Jurkat, Clone E6-1 (cell line): ENCODE measurements at places on chromosomes 5 and 9.

DNA sequence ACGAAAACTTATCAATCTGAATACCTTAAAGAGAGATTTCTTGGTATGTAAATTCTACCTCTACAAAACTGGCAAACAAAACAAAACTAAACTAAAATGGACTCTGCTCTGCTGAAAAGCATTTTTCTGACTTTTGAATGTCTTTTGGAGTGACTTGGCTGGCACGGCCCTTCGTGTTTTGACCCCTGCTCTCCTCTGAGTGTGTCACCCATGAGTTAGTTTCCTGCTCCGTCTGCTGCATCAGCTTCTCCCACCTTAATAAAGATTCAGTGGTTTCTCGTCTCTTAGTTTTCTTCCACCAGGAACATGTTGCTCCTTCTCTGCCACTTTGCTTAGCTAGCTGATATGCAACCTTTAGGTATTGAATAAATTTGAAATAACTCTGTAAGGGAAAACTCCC is 1084.0 kb upstream of the CDH18 start:
- DNase-seq, result no peak

- DNase-seq, result no peak
Observed at GRCh38 chr9:78557540-78557939, 260.6 kb downstream of the PSAT1 start.

- DNase-seq, result no peak
Observed at GRCh38 chr5:21097661-21098060, 1109.7 kb upstream of the CDH18 start.

GRCh38 chr9:125759764-125760129 is 12.6 kb downstream of the PBX3 start:
- no peak for DNase-seq

DNA sequence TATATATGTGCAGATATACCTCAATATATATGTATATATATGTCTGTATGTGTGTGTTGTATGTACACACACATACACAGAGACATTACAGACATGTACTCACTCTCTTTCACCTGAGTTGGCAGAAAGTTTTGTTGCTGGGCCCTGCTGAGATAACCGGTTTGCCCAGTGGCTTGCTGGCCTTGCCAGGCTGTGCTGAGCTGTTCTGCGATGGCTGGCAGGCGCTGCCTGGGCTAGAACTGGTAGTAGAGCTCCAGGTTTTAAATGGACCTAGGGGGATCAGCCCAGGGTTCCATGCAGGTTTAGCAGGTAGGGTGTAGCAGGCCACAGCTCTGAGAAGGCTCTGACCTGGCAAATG is 394.3 kb downstream of the GADD45G start:
- no peak for DNase-seq

DNA sequence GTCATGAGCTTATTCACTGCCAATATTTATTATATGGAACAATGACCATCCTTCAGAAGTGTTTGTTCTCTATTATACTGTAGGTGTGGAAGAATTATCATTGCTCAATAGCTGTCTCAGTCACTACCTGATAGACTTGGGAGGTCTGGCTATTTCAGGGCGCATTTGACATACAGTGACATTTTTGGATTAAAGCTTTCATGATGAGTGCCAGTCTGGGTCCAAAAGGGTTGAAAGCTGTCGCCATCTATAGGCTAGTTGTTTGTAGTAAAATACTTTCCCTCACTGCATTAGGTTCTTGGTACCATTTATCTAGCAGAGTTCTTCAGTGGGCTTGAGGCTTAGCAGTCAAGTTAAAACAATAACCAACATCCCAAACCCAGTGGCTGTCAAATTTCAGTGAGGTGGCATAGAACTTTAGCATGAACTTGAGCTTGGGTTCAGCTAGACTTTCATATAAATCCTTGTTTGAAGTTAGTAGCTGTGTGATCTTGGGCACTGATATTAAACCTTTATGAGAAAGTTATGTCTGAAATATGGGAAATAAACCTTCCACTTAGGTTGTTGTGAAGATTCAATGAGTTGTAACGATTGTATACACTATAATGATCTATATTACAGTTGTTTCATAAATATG is 110.5 kb upstream of the CDKN2B start:
- DNase-seq, result no peak

GRCh38 chr9:21294364-21294774 is 10.7 kb downstream of the IFNA5 start:
- DNase-seq, result no peak

- no peak for DNase-seq
Observed at GRCh38 chr5:151926188-151926587, 1.5 kb upstream of the GLRA1 start.

GRCh38 chr9:14515571-14516198 is 177.5 kb downstream of the ZDHHC21 start:
- DNase-seq, result no peak

DNA sequence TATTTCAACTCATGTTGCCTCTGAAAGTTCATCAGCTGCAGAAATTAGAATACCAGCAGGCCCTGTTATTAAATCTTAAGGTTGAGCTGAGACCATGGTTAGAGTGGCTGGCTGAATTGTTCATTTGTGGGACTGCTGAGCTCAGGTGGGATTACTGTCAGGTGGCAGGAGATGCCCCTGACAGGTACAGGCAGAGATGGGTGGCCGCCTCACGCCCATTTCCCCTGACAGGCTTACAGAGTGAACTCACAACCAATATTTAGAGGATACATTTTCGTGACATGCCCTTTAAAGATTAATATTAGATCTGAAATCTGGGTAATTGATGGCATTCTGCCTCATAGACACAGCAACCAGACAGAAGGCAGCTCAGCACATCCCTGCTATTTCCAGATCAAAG is 136.0 kb downstream of the MVB12B start:
- no peak for DNase-seq

- DNase-seq, result no peak
Observed at GRCh38 chr5:58771796-58772195, 188.9 kb downstream of the RAB3C start.

GRCh38 chr5:147699496-147700088 is 82.9 kb downstream of the JAKMIP2 start:
- DNase-seq, result no peak

DNA sequence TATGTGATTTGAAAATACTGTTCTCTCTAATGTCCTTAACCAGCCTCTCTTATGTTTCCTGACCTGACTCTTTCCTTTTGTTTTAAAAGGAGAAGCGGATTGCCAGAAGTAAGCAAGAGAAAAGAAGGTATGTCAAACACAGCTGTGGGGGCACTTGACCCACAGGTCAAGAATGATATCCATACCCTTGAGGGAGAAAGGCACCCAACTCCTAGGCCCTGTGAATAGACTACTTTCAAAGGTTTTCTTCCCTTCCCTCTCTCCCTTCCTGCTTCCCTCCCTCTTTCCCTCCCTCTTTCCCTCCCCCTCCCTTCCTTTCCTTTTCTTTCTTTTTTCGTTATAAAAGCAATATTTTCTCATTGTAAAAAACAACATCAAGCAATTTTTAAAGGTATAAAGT is 306.8 kb downstream of the TRPM3 start:
- no peak for DNase-seq

DNA sequence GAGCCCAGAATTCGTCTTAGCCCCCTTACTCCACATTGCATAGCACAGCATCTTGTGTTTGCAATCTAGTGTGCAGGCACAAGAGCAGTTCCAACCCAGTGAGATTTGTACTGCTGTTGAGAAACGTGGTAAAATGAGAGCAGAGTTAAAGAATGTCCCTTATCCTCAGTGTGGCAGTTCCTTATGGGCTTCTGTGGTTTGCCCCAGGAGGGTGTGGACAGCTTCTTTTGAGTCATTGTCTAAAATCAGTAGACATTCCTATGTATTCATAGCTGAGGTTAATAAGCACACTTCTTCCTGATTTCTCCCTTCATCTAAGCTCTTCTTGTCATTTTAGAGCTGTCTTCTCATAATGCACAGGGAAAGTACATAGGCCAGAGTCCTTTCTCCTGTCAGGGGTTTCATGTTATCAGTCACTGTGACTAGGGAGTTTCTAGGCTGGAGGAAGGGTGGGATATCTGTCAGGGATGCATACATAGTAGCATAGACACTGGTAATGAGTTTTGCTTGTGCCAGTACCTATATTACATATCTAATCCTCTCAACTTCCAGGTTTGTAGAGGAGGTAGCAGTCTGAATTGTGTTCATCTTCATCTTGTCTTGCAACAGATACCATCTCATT is 2.0 kb upstream of the CAVIN4 start:
- no peak for DNase-seq

GRCh38 chr5:132215329-132215728 is 12.3 kb downstream of the P4HA2 start:
- DNase-seq, result no peak

- DNase-seq, result no peak
Observed at GRCh38 chr5:135493406-135494180, 41.4 kb upstream of the TIFAB start.

DNA sequence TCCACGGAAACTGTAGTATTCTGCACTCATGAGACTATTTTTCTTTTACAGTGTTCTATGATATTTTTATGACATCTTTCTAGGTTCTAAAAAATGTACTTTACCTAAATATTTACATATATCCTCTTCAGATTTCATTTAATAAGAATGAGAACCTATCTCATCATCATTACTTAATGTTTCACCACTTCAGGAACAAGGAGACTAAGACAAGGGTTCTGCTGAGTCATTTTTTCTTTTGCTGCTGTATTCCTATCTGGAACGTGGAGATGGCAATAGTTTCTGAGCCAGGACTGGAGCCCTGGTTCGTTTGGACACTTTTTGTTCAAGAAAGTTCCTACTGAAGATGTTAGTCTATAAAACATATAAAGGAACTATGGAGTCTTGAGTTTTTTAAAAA is 258.2 kb upstream of the MAP3K1 start:
- DNase-seq, result no peak

DNA sequence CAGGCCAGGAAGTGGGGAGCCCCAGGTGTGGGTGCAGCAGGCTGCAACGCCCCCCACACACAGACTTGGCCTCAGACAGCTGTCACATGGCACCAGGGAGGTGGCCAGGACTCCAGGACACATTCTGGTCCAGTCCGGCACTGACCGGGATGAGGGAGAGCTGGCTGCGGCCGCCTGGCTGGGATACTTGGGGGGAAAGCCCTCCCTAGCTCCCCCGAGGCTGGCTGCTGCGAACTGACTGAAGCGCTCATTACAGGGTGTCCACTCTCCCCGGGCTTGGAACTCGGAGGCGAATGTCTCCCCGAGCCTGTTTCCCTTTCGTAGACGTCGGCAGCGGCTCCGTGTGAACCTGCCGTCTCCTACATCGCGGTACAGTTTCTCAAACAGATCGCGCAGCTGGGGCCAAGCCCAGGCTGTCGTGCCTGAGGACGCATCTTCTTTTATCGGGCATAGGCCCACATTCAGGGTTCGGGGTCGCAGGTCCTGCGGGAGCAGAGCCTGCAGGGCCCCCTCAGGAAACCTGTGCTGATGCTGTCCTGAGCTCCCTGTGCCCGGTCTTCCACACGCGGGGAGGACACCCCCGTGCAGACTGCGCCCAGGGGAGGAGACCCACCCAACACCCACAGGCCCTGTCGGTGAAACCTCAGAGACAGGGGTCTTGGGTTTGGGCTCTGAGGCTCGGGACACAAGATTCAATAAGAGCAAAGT is 19.8 kb downstream of the NACC2 start:
- DNase-seq, result no peak

GRCh38 chr9:115413304-115413703 is 295.3 kb upstream of the TNC start:
- DNase-seq, result no peak

DNA sequence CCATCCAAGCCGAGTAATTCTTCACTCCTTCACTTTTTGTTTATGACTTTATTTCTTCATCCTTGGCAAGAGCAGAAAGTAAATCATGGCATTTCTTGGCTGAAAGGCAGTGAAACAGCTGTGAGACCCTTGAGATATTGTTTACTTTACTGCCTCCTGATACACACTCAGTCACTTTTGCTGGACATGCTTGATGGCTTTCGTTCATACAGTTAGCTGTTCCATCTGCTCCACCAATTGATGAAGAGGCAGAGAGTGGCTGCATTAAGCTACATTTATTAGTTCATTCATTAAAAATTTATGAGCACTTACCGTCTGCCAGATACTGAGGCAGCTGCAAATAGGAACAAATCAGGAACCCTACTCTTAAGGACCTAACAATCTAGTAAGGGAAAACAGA is 184.4 kb upstream of the OR13F1 start:
- no peak for DNase-seq

- no peak for DNase-seq
Observed at GRCh38 chr5:14330729-14331385, 187.7 kb downstream of the TRIO start.

DNA sequence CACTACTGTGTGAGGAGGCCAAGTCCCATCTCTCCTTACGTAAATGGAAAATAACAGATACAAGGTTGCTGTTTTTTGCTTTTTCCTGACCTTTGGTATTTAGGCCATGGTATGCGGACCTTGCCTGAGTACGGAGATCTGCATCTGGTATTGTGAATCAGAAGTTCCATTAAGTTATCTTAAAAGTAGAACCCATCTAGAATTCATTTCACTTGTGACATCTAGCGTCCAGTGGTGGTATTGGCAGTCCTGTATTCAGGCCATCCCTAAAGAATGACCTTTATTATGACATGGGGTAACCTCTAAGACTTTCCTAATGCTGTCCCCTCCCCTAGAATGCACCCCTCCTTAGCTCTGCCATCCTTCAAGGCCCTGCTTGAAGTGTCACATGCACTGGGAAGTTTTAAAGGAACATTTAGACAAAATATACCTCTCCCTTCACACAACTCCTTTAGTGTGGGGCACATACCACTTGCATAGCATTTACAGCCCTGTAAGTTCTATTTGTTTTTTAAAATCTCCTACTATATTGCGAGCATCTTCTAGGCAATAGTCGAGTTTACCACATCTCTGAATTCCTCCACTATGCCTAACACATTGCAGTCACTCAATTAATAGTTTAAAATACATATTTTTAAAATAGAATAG is 1.9 kb upstream of the SPDL1 start:
- DNase-seq, result peak; percentile 37

DNA sequence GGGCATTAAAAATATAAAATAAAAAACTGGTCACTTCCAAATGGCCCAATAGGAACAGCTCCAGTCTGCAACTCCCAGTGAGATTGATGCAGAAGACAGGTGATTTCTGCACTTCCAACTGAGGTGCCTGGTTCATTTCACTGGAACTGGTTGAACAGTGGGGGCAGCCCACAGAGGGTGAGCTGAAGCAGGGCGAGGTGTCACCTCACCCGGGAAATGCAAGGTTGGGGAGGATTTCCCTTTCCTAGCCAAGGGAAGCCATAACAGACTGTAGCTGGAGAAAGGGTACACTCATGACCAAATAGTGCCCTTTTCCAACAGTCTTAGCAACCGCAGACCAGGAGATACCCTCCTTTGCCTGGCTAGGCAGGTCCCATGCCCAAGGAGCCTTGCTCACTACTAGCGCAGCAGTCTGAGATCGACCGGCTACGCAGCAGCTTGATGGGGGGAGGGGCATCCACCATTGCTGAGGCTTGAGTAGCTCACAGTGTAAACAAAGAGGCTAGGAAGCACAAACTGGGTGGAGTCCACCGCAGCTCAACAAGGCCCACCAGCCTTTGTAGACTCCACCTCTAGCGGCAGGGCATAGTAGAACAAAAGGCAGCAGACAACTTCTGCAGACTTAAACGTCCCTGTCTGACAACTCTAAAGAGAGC is 12.7 kb downstream of the RLN1 start:
- no peak for DNase-seq

GRCh38 chr5:144040615-144041305 is 129.7 kb downstream of the YIPF5 start:
- DNase-seq, result no peak

- no peak for DNase-seq
Observed at GRCh38 chr5:135443161-135443960, 3.8 kb downstream of the DCANP1 start.

GRCh38 chr5:173498739-173499470 is 117.5 kb downstream of the BOD1 start:
- DNase-seq, result no peak

- no peak for DNase-seq
Observed at GRCh38 chr5:53397141-53397757, 83.2 kb upstream of the FST start.
